ENCODE measurements at places on chromosomes 6 and 20. TPM values are rescaled to one million over a fixed set of nuclear protein-coding genes. Genes with fewer than 3 reads are reported as not detected.

VPS16 gene
- total RNA-seq: 32.8 TPM

MCHR2 gene
- total RNA-seq: not detected

LCA5 gene
- 3.2 TPM for total RNA-seq

WFDC2 gene
- total RNA-seq: not detected

LPIN3 gene
- 12.7 TPM for total RNA-seq

JAG1 gene
- total RNA-seq: 8.2 TPM

ATXN1 gene
- total RNA-seq: 31.5 TPM

HIVEP1 gene
- total RNA-seq: 17.3 TPM

ZC2HC1B gene
- not detected for total RNA-seq

SLC13A3 gene
- total RNA-seq: 2.3 TPM

AVP gene
- total RNA-seq: not detected

ACTL10 gene
- 2.0 TPM for total RNA-seq

EYA4 gene
- not detected for total RNA-seq

MCCD1 gene
- total RNA-seq: not detected

ARMH2 gene
- not detected for total RNA-seq

MAP7 gene
- 0.60 TPM for total RNA-seq

MYB gene
- total RNA-seq: 0.18 TPM

RNF39 gene
- not detected for total RNA-seq

RBPJL gene
- not detected for total RNA-seq

TMEM170B gene
- 0.14 TPM for total RNA-seq
